Activated CD8-positive, alpha-beta memory T cell treated with anti-CD3 and anti-CD28 coated beads, Interleukin-2, amount 50 U/mL, for 4 hours (primary cell): ENCODE measurements at places on chromosomes 16 and 17.

GRCh38 chr16:88920618-88921590 is 54.4 kb upstream of the PABPN1L start:
- DNase-seq, result no peak

DNA sequence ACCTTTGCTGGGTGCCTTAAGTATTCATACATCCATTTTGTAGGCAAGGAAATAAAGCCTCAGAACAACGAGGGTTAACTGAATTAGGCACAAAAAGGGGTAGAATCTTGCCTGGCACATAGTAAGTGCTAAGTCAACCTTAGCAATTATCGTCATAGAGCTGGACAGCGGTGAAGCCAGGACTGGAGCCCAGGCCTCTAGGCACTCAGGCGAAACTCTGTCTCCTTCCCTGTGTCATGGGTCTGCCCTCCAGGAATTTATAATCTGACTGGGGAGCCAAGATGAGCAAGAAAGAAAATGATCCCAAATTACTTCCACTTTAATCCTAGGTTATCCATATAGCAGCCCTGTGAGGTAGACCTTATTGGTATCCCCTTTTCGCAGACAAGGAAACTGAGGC is 61.4 kb downstream of the KATNIP start:
- no peak for DNase-seq

- DNase-seq, result no peak
Measured at GRCh38 chr16:82252582-82252981, 82.6 kb upstream of the MPHOSPH6 start.

DNA sequence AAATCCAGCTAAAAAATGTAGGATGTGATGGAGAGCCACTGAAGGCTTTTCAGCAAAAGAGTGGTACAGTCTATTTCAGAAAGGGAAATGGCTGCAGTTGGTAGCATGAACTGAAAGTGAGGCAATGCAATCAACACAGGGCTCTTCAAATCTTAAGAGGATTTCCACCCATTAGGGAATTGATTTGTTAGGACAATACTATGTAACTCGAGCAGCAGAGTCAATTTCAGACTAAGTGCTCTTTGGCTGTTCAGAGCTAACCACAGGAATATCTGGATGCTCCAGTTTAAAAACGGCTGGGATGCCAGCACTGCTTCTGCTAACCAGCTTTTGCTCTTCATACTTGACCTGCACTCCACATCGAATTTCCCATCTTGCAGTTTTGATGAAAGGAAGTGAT is 24.6 kb downstream of the CACNG1 start:
- no peak for DNase-seq

GRCh38 chr17:51398687-51399086 is 138.3 kb downstream of the UTP18 start:
- DNase-seq, result no peak

GRCh38 chr16:8373676-8374431 is 216.5 kb downstream of the TMEM114 start:
- no peak for DNase-seq

DNA sequence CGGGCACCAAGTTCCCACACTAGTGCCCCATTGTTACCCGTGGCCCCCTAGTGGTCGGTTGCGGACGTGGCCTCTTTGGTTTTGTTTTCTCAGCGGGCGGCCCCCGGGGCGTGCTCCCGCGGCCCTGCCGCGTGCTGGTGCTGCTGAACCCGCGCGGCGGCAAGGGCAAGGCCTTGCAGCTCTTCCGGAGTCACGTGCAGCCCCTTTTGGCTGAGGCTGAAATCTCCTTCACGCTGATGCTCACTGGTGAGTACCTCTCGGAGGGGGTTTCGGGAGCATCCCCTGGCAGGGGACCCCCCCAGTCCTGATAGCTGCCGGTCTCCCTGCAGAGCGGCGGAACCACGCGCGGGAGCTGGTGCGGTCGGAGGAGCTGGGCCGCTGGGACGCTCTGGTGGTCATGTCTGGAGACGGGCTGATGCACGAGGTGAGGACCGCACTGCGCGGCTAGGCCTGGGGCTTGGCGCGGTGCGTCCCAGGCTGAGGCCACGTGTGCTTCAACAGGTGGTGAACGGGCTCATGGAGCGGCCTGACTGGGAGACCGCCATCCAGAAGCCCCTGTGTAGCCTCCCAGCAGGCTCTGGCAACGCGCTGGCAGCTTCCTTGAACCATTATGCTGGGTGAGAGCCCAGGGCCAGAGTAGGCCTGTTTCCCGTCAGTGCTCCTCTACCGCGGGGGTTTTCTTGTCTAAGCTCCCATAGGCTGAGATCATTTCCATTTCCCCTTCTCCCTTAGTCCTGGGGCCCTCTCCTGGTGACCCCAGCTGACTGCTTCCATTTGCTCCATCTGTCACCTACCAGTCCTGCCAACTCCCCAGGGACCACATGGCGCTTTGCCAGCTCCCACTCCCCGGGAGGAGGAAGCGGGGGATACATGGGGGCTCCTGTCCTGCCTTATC is 1.7 kb downstream of the SPHK1 start:
- DNase-seq, result peak; percentile 86

DNA sequence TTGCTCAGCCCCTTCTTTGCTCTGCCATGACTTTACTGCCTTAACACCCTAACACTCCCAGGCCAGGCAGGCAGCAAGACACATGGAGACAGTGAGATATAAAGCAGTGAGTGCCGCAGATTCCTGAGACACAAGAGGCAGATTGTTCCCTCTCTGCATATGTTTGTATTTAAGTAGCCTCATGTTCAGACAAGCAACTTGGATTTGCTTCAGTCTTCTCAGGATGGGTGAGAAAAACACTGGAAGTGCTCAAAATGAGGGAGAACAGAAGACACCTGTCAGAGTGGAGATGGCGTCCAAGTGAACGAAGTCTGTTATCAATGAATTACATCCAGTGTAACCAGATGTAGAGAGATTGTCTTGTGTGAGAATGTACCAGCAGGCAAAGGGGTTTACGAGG is 86.8 kb downstream of the CES1 start:
- no peak for DNase-seq

DNA sequence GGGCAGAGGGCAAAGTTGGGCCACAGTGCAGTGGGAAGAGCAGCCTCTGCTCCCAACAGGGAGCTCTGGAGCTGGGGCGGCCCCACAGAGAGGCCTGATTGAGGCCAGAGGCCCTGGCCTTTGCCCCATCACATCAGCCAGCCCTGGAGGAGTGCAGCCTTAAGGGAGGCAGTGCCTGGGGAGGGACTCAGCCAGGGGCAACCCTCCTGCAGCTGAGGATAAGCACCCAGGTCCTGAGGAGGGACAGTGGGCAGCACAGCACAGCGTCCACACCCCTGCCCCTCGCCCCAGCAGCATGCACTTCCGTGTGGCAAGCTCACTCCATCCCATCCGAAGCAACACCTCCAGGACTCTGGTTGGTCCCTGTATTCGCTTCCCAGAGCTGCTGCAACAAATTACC is 61.9 kb upstream of the CBX4 start:
- no peak for DNase-seq

DNA sequence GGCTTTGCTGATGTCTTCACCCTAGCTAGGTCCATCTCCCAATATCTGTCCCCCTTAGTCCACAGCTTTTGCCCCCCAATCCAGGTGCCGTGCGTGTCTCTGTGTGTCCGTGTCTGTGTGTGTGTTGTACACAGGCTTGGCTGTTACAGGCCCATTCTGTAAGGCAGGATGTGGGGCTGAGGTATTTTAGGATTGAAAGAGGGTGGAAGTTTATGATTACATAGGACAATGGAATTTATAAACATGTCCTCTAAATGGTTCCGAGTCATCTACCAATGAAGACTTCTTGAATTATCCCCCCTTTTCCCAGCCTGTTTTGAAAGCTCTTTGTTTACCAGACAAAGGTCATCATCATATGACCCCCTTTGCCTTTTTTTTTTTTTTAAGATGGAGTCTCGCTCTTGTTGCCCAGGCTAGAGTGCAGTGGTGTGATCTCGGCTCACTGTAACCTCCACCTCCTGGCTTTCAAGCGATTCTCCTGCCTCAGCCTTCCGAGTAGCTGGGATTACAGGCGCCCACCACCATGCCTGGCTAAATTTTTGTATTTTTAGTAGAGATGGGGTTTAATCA is 21.9 kb downstream of the ACE start:
- no peak for DNase-seq

GRCh38 chr17:28530250-28530649 is 22.2 kb downstream of the UNC119 start:
- DNase-seq, result no peak

DNA sequence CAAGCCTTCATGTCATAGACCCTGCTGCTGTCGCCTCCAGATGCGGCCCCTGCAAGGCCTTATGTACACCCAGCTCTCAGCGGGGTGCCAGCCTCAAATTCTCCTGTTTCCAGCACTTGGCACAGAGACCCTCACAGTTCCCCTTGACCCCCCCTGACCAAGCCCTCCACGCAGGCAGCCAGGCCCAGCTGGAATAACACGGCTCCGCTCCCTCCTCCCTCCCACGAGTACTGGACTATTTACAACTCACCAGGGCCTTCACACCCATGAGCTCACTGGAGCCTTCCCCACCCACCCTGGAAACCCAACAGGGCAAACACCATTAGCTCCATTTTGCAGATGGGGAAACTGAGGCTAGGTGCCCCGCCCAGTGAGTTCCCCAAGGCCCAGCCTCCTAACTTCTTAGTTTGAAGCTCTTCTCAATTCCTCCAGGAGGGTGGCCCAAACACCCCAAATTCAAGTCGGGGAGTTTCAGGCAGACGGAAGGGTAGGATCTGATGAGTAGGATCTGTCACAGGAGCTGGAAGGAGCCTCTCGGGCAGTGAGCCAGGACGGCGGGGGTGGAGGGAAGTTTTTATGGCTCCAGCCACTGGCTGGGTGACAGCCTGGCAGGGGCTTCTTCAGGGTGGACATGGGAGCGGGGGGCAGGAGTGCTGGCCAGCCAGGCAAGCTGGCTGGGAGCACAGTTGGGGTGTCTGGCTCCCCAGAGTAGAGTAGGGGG is 17.5 kb upstream of the DLX4 start:
- DNase-seq, result no peak

GRCh38 chr17:37174205-37174604 is 201.6 kb upstream of the C17orf78 start:
- DNase-seq, result no peak

GRCh38 chr17:5399767-5400166 is 19.7 kb downstream of the NUP88 start:
- DNase-seq, result no peak

DNA sequence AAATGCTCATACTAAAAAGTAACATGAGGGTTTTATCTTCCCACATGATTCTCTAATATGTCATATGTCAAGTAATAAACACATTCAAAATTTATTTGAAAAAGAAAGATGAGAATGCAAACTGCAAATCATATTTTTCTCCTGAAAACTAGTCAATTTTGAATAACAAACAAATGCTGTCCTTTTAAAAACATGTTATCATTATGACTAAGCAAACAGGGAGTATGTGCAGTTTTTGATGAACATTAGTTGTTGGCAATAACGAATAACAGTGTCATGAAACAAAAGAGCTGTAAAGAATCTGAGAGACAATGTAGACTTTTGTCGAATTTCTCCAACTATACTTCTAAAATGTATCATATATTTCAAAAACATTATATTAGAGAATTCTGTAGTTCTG is 34.8 kb downstream of the RPGRIP1L start:
- no peak for DNase-seq
